ENCODE measurements at places on chromosomes 16 and 17.
A peak's percentile ranks its signal among the peaks of the same experiment; 100 is the strongest.

DNA sequence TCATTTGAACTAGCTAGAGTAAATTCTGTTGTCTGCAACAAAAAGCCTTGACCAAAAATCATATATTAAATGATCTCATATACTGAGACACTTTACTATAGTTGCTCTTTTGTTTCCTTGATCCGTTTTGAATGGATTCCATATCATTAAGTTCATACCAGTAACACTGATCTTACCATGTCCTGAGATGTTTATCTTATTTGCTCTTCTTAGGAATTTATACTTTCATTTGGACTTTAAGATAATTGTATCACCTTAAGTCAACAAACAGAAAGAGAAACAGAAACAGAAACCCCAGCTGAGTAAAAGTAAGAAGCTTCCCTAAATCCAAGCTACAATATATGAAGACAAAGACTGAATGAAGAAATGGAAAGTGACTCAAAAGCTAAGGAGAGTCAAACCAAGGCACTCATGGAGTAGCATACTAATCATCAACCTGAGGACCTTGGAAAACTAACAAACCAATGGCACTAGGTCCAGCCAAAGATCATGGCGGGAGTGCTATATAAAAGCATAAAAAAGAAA lies 106.5 kb upstream of the COX10 start:
- no peak for DNase-seq

DNA sequence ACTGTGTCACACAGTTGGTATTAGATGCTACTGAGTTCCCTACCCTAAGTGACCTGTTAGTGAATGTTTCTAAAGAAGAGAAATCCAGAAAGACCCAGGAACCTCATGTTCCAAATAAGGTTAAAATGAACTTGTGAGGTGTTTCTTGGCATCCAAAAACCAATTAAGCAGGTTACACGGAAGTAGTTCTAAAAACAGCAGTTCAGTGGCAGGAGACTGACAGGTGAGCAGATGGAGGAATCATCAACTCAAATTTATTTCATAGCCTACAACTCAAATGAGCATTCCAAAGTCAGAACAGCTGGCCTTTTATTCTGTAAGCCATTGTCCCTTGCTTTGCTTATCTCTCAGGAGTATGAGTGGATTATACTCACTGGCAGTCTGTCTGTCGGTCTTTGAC lies 188.3 kb downstream of the IRX3 start:
- DNase-seq = no peak

DNA sequence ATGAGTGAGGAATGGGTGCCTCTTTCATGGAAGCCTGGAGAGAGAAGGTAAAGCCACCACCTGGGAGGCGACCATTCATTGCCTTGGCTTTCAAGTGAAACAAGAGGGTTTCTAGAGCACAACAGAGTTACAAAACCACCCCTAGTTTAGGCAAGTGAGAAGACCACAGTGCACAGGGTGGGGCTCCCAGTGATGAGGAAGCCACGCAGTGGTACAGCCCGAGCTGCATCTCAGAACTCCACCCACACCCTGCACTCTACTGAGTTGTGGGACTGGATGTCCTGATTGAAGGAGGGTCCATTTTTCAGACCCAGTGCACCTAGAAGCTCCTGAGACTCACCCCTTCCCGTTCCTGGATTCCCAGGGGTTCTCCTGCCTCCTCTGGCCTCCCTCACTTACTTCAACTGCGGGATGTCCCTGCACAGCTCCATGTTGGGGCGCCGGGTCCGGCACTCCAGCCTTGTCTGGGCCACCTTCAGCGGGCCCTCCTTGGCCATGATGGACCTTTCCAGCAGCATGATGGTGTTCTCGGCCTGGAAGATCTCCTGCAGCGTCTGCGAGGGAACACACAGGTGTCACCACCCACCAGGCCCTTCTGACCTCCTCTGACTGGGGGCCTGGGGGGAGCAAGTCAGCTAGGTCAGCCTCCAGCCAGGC lies 55.1 kb upstream of the EMP2 start:
- DNase-seq = no peak

DNA sequence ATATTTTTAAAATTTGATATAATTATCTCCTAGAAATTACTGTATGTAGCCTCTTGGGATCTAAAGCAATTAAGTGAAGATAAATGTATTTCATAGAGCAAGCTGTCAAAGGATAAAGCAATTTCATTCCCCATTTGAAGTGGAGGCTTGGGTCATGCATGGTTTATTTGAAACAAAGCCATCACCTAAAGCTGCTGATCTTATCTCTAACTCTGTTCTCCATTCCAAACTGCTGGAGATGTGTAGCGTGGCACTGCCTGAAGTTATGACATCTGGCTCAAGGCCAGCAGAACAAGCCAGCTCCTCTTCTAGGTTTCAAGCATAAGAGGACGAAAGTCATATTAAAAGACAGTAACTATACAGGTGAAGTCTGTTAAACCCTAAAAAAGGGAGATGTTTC lies 83.9 kb downstream of the HIC1 start:
- DNase-seq = no peak

DNA sequence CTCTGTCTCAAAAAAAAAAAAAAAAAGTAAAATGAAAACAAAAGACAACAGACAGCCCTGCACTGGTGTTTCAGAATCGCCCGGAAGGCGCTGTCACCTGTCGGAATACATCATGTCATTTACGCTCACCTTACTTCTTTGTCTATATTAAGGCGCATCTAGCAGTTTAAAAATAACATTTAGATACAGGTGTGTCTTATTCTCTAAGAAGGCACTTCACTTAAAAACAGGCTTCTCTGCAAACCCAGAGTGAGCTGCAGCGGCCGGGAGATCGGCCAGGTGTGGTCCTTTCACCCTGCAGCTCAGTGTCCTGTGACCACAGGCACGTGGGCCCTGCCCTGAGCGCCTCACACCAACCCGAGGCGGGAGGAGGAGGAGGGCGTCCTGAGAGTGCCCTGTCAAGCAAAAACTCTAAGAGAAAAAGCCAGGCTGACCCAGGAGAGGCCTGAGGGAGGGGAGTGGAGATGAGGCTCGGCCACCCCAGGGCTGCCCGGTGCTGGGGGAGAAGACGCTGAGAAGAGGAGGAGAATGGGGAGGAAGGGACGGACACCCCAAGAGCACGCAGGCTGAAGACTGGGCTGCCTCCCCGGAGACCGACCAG lies 3.3 kb upstream of the LMF1 start:
- DNase-seq = peak; percentile 63

- DNase-seq = no peak
These were observed 93.6 kb downstream of the WSCD1 start for GRCh38 chr17:6163612-6164333.

GRCh38 chr17:21252289-21252795 lies 868 bp downstream of the NATD1 start:
- no peak for DNase-seq

DNA sequence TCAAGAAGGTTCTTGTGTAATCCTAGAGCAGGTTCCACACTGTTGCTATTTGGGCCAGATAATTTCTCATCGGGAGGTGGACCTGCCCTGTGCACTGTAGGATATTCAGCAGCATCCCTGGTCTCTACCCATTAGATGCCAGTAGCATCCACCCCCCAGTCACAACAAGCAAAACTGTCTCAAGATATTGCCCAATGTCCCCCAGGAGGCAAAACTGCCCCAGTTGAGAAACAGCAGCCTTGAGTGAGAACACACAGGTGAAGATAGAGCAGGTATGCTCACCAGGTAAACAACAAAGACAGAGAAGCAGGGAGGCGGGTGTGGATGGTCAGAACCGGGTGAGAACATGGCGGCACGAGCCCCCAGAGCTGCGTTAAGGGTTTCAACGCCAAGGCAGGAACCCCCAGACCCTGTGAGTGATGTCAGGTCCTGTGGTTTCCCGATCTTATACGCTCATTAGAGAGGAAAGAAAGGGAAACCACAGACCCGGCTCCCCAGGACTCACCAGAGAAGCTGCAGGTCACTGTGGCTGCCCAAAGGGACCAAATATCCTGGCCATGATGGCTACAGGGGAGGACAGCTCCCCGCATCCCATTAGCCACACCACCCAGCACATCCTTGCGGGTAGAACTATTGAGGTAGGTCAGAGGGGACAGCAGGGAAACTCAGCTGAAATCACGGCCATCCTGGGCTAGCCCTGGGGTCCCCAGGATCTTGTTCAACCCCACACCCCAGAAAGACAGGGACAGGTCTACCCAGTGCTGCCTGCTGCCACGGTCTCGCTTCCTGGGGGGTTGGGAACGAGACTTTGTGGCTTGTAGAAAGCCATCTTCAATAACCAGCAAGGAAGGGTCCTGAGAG lies 21.2 kb downstream of the CDC42EP4 start:
- no peak for DNase-seq

DNA sequence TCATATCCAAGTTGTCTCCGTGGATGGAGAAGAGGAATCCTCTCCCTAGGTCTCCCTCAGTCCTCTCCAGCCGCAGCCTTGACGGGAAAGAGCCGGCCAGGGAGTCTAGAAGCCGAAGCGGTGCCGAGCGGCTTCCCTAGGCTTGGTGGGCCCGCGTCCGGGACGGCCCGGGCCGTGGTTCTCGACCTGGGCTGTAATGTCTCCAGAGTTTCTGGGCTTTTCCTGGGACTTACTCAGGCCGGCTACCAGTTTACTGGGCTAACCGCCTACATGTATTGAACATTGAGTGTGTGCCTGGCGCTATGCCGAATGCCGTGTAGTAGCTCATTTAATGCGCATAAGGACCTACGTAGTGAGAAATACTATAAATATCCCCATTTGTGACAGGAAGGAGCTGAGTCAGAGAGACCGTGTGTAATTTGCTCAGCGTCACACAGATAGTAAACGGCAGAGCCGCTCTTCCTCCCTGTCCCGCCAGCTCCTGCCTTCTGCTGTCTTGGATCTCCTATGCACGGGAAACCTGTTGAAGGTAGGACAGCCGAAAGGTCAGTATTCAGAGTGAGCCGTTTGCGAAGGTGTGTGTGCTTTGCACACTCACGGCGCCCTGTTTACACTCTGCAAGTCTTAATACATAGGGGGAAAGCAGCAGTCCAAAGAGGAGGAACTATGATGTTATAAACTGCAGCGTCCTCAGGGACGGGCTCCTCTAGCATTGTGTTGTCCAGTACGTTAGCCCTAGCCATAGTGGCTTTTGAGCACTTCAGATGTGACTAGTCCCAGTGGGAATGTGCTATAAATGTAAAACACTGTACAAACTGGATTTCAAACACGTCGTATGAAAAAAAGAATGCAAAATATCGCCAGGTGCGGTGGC lies 723 bp upstream of the SPAG5 start:
- DNase-seq = peak; percentile 34

- DNase-seq = no peak
These were observed 19.8 kb downstream of the ACSF2 start for GRCh38 chr17:50445730-50446325.

- DNase-seq = no peak
These were observed 4.4 kb downstream of the ZC3H7A start for GRCh38 chr16:11792410-11793241.

GRCh38 chr17:77769215-77769614 lies 189.3 kb upstream of the TNRC6C start:
- DNase-seq = no peak

DNA sequence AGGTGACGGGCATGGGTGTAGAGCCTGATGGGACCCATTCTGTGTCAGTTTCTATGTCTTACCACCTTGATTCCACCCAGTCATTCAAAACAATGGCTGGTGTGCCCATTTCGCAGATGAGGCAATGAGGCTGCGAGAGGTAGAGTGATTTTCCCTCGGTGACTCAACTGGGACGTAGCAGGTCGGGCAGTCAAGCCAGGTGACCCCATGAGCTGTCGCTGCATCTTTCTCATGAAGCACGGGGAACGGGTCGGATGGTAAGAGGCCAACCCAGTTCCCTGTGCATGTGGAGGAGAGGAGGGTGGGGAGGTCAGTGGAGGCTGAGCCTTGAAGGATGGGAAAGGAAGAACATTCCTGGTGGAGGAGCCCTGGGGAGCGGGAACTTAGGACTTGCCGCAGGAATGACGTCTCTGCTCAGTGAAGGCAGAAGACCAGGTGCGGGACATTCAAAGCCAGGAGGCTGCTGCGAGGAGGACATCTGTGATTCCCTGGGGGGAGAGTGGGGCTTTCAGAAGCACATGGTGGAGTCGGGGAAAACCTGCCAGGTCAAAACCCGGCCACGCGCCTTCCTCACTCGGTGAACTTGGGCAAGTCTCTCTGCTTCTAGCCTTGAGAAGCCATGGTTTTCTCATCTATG lies 1.1 kb downstream of the IL21R start:
- DNase-seq = no peak

GRCh38 chr16:30368792-30369090 lies 1.6 kb downstream of the TBC1D10B start:
- DNase-seq = no peak

GRCh38 chr17:6496116-6496481 lies 51.8 kb downstream of the PIMREG start:
- DNase-seq = peak; percentile 41

- no peak for DNase-seq
These were observed 327.0 kb downstream of the FOXL1 start for GRCh38 chr16:86905302-86905701.

GRCh38 chr17:81186203-81186602 lies 20.2 kb upstream of the AATK start:
- no peak for DNase-seq

DNA sequence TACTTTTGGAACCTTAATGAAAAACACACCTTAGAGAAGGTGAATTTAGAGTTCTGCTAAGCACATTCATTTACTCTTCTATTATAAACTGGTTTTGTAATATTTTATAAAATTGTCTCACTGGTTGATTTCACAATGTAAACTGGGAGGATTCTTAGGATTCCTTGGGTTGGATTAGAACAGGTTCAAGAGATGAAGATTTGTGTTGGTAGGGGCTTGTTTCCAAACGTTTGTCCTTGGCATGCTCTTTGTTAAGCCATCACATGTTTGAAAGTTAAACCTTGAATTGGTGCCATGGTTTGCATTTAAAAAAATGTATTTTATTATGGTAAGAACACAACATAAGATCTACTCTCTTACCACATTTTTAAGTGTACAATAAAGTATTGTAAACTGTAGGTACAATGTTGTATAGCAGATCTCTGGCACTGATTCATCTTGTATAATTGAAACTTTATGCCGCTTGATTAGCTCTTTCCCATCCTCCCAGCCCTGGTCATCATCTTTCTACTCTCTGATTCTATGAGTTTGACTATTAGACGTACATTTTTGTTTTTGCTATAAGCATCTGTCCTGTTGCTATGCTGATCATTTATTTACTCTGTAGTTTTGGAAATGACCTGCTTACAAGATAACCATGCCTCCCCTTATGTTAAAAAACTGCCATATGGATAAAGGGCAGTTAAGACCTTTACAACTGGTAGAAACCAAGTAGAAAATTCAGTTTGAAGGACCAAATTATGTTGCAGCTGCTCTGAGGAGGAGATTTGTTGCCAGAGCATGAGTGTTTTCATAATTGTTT lies 9.6 kb downstream of the FTO start:
- no peak for DNase-seq

DNA sequence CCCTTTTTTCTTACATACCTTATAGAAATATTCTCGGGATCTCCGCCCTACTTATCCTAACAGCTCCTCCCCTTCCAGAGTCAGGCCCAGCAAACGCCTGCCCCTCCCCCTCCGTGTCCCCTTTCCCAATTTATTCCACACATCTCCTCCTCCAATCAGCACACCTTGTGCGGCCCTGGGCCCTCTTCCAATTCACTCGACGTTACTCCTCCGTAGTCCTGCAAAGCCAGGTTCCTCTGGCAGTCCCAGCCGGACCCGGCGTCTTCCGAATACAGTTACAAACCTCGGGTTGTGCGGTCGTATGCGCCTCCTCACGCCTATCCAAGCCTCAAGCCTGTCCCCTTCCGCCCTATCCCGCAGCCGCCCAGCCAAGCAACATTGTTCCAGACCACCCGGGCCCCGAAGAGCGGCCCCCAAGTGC lies 677 bp downstream of the CBX1 start:
- peak; percentile 58 for DNase-seq

Data from breast epithelium (tissue), 4 donors.